Prostate gland (tissue), 2 donors: ENCODE measurements at places on chromosomes 13 and 19. TPM values are rescaled to one million over a fixed set of nuclear protein-coding genes. Genes with fewer than 3 reads are reported as not detected.

DNA sequence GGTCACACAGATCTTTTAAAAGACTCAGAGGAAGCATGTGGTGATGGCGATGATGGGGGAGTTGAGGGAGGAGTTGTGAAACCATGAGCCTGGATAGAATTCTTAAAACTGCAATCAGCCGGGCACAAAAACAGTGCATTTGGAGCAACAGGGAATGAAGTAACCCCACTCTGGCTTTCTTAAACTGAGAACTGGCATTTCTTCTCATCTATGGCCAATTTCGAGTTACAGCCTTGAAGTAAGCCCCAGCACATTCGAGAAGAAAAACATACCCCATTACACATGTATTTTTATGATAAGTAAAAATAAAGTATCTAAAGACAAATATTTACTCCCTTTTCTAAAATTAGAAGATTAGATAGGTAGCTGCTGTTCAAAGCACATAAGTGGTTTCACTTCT is 70.1 kb downstream of the DCLK1 start:
- DNase-seq: no peak

- DNase-seq: peak; percentile 92
These were observed at the start of gene MKNK2 for GRCh38 chr19:2050991-2051772. Gene MKNK2 (minus strand): TSS chr19:2051244. CDS start chr19:2050851, 393 bp downstream.

DNA sequence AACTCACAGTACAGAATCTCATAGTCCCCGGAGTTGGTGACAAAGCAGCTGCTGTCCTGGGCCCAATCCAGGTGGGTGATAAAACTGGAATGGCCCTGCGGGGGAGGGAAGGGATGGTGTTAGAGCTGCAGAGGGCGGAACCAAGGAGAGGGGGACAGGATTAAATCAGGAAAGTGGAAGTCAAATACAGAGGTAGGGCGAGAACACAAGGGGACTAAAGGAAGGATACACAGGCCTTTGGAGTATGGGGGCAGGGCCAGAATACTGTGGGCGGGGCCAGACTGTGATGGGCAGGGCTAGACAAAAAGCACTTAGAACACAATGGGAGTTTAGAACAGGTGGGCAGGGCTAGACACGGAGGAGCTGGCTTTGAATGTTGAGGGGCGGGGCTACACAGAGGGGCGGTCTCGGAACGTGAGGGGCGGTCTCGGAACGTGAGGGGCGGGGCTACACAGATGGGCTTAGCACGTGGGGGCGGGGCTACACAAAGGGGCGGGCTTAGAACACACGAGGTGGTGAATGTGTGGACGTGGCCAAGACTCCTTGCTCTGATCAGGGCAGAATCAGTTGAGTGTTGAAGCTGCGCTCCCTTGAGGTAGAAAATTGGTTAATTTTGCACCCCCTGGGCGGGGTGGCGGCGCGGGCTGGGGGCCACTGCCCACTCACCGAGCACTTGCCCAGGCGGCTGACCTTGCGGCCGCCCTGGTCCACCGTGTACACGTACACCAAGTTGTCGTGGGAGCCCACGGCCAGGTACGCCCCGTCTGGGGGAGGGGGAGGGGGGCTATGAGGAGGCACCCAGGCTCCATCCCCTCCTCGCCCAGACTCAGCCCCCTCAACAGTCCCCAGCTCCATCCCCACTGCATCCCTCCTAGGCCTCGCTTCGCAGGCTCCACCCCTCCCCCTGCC is 14.0 kb upstream of the GPR4 start:
- DNase-seq: peak; percentile 69

GRCh38 chr19:39155114-39155700 is 29.6 kb downstream of the PAK4 start:
- no peak for DNase-seq

- DNase-seq: peak; percentile 43
These were observed 15.3 kb downstream of the ATP7B start for GRCh38 chr13:51995677-51996551.

Gene LIM2
- total RNA-seq: not detected

- no peak for DNase-seq
These were observed 166.8 kb downstream of the SLITRK5 start for GRCh38 chr13:87837946-87838345.

Gene ATP13A1
- total RNA-seq: 227 TPM

Gene CD37
- 21.4 TPM for total RNA-seq

Gene ZNF724
- total RNA-seq: 6.2 TPM

Gene SHFL
- total RNA-seq: 36.0 TPM

DNA sequence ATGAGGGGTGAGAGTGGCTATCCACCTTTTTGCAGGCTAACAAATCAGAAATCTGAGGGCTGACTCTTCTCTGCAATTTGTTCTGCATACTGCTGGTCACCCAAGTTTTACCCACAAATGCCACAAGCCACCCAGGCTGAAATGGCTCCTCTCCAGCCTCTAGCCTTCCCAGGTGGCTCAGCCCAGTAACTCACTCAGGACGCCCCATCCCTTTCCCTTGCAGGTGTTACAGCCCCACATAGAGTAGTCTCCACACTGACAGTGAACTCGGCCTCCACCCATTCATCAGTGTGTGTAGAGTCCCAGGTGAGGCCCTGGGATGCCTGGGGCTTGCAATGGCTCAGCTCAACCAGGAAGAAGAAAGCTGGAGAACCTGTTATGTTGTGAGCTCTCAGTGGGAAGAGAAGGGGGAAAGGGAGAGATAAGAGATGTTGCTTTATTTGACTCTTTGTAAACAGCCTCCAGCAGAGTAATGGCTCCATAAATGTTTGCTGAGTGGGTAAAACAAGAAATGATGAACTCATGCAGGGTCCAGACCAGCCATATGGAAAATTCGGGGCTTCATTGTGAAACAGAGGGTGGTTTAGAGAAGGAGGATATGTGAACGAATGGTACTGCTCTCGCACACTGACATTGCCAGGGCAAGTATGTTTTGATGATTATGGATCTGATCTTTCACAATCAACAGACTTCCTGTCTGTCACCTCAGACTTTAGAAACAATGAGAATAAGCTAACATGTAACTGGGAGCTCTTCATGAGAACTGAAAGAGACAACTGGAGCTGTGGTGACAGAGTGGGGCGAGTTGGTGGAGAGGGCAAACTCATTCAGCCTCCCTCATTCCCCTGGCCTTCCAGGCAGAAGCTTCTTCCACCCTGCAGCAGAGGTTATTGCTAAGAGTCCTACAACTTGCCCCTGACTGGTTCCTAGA is 74.2 kb upstream of the RFC3 start:
- DNase-seq: no peak

Gene LSM7
- 135 TPM for total RNA-seq

- DNase-seq: peak; percentile 12
These were observed 105.3 kb upstream of the KLF5 start for GRCh38 chr13:72953391-72953965.

DNA sequence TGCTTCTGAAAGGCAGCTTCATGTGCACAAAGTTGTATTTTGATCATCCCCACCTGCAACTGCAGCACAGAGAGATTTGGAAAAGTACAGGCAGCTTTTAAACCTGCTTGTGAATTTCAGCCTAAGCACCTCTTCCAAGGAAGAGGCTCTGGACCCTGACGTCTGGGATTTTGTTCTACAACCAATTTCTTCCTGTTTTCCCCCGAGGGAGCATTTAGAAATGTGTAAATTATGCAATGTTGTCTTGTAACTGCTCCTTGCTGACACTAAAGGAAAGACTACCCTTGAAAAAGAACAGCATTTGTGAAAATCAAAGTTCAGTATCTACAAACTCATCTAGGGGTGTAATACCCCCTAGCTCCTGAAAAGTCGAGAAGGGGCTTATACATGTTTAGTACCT is 15.4 kb downstream of the MED26 start:
- DNase-seq: no peak

DNA sequence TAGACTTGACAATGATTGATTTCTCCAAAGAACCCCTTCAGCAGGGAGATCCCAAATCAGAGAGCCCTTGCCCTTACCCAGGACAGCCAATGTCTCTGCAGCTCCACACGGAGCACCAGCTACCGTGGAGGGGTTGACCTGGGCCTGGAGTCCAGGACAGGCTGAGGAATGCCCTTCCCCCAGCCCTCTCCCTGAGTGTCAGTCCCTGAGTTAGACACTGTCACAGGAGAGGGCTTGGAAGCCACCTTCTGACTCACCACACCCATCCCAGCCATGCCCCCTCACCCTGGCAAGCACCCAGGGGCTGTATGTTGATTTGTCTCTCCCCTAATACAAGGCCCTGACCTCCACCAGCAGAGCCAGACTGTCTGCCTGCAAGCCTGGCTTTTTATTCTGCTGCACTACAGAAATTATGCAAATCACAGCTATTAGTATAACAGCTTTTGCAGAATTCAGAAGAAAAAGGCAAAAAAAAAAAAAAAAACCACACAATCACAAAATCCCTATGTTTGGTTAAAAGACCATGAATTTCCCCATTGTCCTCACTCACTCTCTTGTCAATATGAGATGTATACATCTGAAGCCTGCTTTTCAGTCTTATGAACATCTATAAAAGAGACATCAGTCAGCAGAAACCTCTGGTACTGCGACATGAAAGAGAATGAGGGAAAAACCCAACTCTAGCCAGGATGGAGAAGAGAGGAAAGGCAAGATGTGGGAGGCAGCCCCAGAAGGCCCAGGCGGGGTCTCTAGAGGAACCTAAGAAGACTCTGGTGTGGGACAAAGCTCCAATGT is 240.7 kb downstream of the UQCRFS1 start:
- DNase-seq: no peak
